Colonic mucosa (tissue), 4 donors: ENCODE measurements at places on chromosomes 5 and 9. TPM values are rescaled to one million over a fixed set of nuclear protein-coding genes. Genes with fewer than 3 reads are reported as not detected.

DNA sequence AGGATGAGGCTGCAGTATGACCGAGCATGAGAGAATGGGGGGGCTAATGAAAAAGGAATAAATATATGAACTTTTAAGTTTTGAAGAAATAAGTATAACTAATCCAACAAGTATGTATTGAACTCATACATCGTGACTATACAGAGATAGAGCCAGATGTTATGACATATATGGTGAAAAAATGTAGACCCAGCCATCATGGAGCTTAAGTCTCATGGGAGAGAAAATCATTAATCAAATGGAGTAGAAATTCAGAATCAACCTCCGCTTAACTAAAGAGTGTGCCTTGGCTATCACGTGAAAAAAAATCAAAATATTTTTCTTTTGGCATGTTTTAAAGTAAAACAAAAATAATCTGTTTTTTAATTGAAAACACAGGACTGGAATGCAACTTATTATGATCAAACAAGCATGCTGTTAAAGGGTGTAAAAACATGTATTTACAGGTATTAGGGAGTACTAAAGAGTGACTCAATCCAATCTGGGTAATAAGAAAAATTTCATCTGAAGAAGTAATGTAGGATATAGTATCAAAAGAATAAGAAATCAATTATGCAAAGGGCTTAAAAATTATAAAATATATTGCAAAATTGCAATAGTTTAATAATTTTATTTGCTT lies 868.5 kb upstream of the NUDT12 start:
- no peaks in the 10 kb centered on the region for H3K36me3 ChIP-seq
- H3K4me1 ChIP-seq = no peaks in the 10 kb centered on the region
- no peak overlapping the region for H3K27ac ChIP-seq
- H3K27me3 ChIP-seq = no peaks in the 10 kb centered on the region
- DNase-seq = no peak

ISCA1 gene
- 20.3 TPM for total RNA-seq

DNA sequence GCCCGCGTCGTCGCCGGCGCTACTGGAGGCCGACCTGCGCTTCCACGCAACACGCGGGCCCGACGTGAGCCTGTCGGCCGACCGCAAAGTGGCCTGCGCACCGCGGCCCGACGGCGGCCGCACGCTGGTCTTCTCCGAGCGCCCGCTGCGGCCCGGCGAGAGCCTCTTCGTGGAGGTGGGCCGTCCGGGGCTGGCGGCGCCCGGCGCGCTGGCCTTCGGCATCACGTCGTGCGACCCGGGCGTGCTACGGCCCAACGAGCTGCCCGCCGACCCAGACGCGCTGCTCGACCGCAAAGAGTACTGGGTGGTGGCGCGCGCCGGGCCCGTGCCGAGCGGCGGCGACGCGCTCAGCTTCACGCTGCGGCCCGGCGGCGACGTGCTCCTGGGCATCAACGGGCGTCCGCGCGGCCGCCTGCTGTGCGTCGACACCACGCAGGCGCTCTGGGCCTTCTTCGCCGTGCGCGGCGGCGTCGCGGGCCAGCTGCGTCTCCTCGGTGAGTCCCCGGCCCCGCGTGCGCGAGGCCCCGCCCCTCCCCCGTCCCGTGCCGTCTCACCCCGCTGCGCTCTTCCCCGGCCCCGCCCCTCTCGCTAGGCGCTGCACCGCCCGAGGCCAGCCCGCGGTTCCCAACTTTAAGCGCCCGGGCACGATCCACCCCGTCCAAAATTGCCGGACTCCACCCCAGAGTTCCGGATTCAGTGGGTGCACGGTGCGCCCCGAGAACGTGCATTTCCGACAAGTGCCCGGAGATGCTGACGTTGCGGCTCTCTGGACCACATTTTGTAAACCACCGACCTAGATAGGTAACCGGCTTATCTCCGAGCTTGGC lies 42.8 kb downstream of the NEURL1B start:
- no peaks in the 10 kb centered on the region for H3K27me3 ChIP-seq
- DNase-seq = no peak
- H3K4me3 ChIP-seq = no peak overlapping the region
- H3K36me3 ChIP-seq = no peaks in the 10 kb centered on the region

CACNA1B gene
- total RNA-seq = 0.19 TPM

DNA sequence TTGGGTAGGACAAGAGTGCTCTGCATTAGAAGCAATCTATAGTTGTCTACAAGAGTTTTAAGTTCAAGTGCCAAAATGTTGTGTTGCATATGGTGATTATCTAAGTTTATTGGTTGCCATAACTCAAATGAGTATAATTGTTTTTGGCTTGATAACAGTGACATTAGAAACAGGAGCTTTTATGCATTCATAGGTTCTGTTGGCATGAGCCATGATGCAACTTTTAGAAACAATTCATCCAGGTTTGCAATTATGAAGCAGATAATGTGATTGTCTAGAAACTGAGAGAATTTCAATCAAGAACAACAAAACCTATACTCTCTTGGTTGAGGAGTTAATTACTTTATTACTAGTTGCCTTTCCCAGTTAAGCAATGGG lies 137.0 kb downstream of the PBX3 start:
- DNase-seq = no peak
- no peaks in the 10 kb centered on the region for H3K4me1 ChIP-seq
- no peaks in the 10 kb centered on the region for H3K27me3 ChIP-seq

- H3K27ac ChIP-seq = no peak overlapping the region
- no peak for DNase-seq
- no peaks in the 10 kb centered on the region for H3K27me3 ChIP-seq
- H3K36me3 ChIP-seq = no peaks in the 10 kb centered on the region
- H3K4me3 ChIP-seq = no peak overlapping the region
Observed at GRCh38 chr5:179154346-179154990, 94.3 kb downstream of the ZNF354C start.

DNA sequence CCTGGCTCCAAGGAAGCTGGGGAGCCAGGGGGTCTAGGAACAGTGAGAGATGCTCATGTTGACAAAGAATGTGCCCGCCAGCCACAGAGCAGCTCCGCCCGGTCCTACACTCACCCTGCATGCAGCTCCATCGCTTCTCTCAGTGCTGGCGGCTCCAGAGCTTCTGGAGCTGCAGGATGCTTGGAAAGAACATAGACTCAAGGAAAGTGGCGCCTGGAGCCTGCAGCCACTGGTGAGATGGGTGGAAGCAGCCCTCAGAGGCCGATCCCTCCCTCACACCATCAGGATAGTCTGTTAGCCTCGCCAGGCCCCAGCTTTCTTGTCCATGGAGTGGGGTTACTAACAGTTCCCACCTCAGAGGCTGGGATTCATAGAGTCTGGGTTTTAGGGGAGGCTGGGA lies 26.4 kb upstream of the SLC6A19 start:
- no peaks in the 10 kb centered on the region for H3K4me1 ChIP-seq
- no peak overlapping the region for H3K4me3 ChIP-seq
- H3K27ac ChIP-seq = no peak overlapping the region
- no peaks in the 10 kb centered on the region for H3K27me3 ChIP-seq
- no peak for DNase-seq

DNA sequence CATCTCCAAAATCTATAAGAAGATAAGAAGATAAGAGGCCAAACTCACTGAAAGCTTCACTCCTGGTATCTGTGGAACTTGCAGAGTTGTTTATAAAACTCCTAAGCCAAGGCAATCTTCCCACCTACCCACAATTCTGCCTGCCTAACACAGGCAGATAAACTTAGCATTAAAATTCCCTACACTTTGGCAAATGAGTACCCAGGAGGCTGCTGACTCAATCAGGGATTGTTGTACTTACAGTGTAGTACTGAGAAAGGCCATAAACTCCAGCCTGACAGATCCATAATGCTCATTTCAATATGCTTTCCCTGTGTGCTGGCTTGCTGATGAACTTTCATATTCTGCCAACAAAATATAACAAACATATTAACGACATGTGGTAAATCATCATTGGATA lies 725.2 kb downstream of the BRINP1 start:
- no peaks in the 10 kb centered on the region for H3K4me1 ChIP-seq
- no peaks in the 10 kb centered on the region for H3K36me3 ChIP-seq
- H3K27me3 ChIP-seq = no peaks in the 10 kb centered on the region
- H3K4me3 ChIP-seq = no peak overlapping the region
- no peak overlapping the region for H3K27ac ChIP-seq
- DNase-seq = no peak
